Mesendoderm (in vitro differentiated cells): ENCODE measurements at places on chromosomes 3 and 15.

GRCh38 chr3:48896936-48897335 is 1.7 kb downstream of the SLC25A20 start:
- DNase-seq: no peak
- H3K4me3 ChIP-seq: no peak overlapping the region
- peaks cover 6% of the 10 kb centered on the region for H3K4me1 ChIP-seq
- H3K36me3 ChIP-seq: no peaks in the 10 kb centered on the region
- no peak overlapping the region for H3K27ac ChIP-seq

DNA sequence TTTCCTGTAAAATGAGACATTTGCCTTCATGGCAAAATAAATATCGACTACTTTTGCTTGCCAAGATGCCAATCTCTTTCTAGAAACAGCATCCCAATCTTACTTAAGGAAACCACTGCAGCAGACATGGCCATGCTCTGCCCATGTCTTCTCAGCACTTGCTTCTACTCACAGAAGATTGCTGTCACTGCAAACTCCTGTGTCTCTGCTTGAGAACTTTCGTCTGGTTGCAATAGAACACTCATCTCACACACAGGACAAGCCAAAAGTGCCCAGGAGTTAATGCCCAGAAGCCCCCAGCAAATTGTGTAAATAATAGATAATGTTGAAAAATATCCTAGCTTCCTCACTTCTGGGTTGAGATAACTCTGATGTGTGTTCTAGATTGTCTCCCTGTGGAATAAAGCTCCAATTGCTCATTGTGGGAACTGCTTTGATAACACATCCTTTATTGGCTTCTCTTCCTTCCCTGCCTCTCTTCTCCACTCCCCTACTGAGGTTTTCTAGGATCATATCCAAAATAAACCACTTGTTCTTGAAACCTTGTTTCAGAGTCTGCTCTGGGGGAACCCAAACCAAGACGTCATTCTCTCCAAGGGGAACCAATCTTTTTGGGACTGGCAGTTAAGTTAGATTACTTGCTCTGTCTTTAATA is 156.3 kb upstream of the STRIT1 start:
- H3K36me3 ChIP-seq: no peaks in the 10 kb centered on the region
- H3K4me1 ChIP-seq: no peaks in the 10 kb centered on the region
- no peak overlapping the region for H3K4me3 ChIP-seq
- no peak for DNase-seq

DNA sequence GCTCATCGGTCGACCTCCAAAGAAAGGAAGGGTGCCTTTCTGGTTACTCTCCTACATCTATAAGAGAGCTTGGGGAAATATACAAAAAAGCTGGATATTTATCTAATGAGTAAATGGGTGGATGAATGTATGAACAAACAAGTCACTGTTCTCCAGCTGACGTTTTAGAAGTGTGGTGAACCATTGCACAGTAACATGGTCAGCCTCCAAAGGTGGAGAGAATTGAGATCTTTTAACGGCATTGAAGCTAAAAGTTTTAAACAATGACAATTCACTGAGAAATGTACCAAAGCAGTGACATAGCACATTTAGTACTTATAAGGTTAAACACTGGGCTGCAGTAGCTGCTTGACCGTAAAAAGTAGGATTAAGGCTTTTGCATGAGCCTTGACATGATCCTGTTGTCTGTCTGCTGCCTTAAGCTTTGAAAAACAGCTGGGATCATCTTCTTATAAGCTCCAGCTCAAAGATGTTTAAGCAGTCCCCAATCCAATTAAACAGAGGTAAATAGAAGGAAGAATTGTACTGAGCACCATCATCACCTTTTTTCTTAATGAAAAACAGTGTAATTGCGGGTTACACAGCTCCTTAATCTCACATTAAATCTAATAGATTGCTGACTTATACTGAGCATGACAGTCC is 222.9 kb downstream of the WDR72 start:
- H3K27ac ChIP-seq: no peak overlapping the region
- no peak overlapping the region for H3K4me3 ChIP-seq
- no peak for DNase-seq
- H3K36me3 ChIP-seq: no peaks in the 10 kb centered on the region
- no peaks in the 10 kb centered on the region for H3K4me1 ChIP-seq
- H3K27me3 ChIP-seq: no peaks in the 10 kb centered on the region

DNA sequence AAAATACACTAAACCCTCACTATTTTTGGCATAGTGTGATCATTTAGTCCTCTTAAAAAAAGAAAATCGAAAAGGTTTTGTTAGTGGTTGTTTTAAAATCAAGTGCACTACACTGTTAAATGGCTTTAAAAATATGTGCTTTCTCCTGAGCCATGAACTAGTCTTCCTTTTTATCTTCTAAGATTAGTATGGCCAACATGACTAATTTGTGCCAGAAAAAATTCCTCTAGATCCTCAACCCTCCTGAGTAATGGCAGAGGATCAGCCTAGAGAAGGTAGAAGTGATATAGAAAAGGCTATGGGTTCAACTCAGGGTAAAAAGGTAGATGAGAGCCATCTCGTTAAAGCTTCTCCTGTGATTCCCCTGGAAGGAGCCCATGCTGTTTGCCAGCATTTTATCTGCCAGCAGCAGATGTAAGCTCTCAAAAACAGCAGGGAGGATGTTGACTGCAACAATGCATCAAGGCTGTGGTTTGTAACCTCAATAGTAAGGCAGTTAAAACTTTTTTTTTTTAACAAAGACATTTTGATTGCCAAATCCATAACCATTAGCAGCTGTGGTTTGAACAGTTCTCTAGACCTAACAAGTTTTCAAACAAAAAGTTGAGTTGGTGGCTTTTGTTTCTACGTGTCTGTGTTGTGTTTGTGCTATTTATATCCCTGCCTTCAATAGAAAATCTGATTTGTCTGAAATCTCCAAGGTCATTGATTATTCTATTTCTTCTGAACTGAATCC is 30.2 kb upstream of the ZNF609 start:
- DNase-seq: peak; percentile 94
- H3K4me1 ChIP-seq: peaks cover 5% of the 10 kb centered on the region
- no peaks in the 10 kb centered on the region for H3K27me3 ChIP-seq
- no peak overlapping the region for H3K27ac ChIP-seq
- no peak overlapping the region for H3K4me3 ChIP-seq
- no peaks in the 10 kb centered on the region for H3K36me3 ChIP-seq

- H3K4me1 ChIP-seq: no peaks in the 10 kb centered on the region
- no peak for DNase-seq
- no peaks in the 10 kb centered on the region for H3K27me3 ChIP-seq
- H3K27ac ChIP-seq: no peak overlapping the region
- H3K4me3 ChIP-seq: no peak overlapping the region
- no peaks in the 10 kb centered on the region for H3K36me3 ChIP-seq
Observed at GRCh38 chr3:46284981-46285683, 42.9 kb downstream of the CCR3 start.

- H3K27me3 ChIP-seq: no peaks in the 10 kb centered on the region
- DNase-seq: no peak
- H3K4me1 ChIP-seq: no peaks in the 10 kb centered on the region
- H3K36me3 ChIP-seq: no peaks in the 10 kb centered on the region
Observed at GRCh38 chr3:182058488-182058887, 346.8 kb downstream of the SOX2 start.

DNA sequence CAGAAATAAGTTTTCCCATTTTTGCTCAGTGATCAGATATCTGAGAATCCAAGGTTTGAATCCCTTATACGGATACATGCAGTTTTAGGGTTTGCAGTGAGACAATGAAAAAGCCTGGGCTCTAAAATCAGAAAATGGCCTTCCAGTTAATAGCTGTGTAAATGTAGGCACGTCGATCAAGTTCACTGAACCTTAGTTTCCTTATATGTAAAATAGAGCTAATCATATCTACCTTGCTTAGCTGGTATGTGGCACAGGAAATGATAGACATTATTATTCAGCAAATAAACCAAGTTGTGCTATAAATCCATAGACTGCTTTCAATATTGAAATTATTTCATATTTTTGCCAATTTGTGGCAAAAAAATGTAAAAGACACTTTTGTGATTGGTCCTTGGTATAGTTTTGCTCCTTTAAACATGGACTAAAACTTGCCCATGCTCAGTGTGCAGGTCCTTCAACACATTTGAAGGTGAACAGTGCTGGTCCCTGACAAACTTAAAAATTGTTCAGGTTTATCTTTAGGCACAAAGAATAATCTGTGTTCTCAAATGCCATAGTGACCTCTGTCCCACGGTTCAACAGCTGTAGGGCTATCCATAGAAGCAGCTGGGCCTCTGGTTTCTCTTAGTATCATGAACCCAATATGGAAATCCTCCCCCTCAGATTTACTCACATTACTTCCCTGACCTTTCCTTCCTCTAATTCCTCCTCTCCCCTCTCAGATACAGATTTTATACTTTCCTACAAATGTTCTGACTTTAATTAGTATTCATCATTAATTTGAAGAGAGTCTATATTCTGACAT is 51.0 kb downstream of the CCDC54 start:
- H3K36me3 ChIP-seq: no peaks in the 10 kb centered on the region
- no peaks in the 10 kb centered on the region for H3K27me3 ChIP-seq
- no peak overlapping the region for H3K4me3 ChIP-seq
- no peak for DNase-seq
- H3K27ac ChIP-seq: no peak overlapping the region
- no peaks in the 10 kb centered on the region for H3K4me1 ChIP-seq

- no peak overlapping the region for H3K4me3 ChIP-seq
- H3K36me3 ChIP-seq: no peaks in the 10 kb centered on the region
- DNase-seq: no peak
- no peaks in the 10 kb centered on the region for H3K4me1 ChIP-seq
Observed at GRCh38 chr15:70358871-70359647, 261.3 kb upstream of the TLE3 start.

- no peaks in the 10 kb centered on the region for H3K27me3 ChIP-seq
- H3K27ac ChIP-seq: no peak overlapping the region
- no peak for DNase-seq
- no peak overlapping the region for H3K4me3 ChIP-seq
- H3K4me1 ChIP-seq: no peaks in the 10 kb centered on the region
- H3K36me3 ChIP-seq: no peaks in the 10 kb centered on the region
Observed at GRCh38 chr3:146972726-146973125, 367.6 kb upstream of the PLSCR5 start.

DNA sequence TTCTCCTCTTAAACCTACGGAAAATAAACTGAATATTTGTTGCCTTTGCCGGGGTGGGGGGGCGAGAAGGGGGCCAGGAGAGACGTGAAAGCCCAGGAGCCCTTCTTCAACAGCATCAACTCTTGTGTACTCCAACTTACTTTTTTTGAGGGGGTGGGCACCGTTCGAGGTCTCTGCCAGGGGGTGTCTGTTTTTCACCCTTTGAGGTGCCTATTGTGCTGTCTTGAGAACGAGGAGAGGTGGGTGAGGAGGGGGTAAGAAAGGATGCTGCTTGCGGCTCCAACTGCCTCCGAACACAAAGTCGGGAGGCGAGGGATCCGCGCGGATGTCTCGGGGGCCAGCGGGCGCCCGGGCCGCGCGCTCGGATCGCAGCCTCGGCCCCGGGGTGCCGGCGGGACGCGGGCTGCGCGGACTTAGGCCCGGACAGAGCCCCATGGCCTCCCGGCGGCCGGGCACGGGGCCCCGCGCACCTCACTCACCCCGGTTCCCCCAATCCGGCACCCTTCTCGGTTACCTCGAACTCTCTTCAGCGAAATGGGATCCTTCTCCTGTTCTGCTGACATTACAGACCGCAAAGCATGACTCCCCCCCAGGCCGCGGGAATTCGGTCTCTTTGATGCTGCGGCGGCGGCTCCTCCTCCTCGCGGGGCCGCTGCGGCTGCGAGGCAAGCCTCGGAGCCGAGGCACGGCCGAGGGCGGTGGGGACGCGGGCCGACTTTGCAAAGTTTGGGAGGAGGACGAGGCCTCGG is 650 bp downstream of the PYGO1 start:
- DNase-seq: peak; percentile 74
- no peak overlapping the region for H3K27ac ChIP-seq
- H3K4me1 ChIP-seq: no peaks in the 10 kb centered on the region
- H3K4me3 ChIP-seq: peak overlapping the region; percentile 52

DNA sequence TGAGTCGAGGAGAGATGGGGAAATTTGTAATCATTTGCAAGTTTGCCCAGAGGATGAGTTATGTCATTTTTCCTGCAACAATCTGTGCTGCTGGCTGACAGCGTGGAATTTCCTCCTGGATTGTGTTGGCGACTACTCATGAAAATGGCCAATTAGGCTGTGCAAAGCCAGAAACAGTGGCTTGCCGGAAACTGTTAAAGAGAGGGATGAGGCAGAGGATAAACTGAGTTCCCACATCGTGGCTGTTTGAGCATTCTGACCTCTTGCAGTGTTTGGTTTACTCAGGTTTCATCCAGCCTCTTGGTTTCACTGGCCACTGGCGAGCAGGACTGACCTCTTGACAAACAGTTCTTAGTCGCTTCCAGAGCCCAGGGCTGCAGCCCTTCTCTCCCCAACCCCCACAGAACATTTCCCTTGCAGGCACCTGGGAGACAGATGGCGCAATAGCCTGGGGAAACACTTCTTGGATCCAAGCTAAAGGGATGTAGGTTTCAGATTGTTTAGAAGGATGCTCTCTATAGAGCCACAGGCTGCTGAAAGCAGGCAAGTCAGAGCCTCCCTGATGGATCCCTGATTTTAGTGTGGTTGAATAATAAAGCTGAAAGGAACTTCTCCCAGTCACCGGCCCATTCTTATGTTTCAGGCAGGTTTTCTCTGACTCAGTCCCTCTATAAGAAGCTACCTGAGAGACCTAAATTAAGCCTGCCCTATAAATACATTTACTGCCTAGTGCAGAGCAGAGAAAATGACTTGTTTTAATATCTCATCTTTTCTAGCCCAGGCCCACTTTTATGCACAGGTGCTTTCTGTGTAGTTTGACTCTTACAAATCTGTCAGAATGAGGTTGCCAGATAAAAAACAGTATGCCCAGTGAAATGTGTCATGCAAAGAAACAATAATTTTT is 92.8 kb upstream of the UBE2E1 start:
- H3K4me1 ChIP-seq: peaks cover 12% of the 10 kb centered on the region
- H3K27me3 ChIP-seq: no peaks in the 10 kb centered on the region
- no peak overlapping the region for H3K27ac ChIP-seq
- DNase-seq: peak; percentile 93
- no peak overlapping the region for H3K4me3 ChIP-seq
- no peaks in the 10 kb centered on the region for H3K36me3 ChIP-seq

DNA sequence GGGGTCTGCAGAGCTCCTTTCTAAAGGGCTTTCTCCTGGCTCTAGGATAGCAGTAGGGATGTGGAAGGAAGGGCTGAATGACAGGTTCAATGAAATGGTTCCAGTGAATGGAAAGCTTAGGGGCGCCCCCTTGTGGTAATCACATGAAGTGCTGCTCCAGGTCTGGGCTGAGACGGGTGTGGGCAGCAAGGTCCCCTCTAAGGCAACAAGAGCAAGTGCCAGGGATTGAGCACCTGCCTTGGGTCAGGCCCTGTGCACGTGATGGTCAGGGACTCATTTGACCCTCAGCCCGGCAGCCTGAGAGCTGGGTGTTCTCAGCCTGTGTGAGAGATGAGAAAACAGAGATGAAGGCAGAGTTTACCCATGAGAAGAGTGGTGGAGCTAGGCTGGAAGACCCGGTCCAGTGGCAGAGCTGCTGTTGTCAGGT is 12.1 kb upstream of the CX3CR1 start:
- no peak overlapping the region for H3K4me3 ChIP-seq
- no peaks in the 10 kb centered on the region for H3K4me1 ChIP-seq
- peak; percentile 79 for DNase-seq
- H3K27me3 ChIP-seq: no peaks in the 10 kb centered on the region

GRCh38 chr3:178270838-178271237 is 265.4 kb upstream of the KCNMB2 start:
- DNase-seq: no peak
- H3K4me3 ChIP-seq: no peak overlapping the region
- no peaks in the 10 kb centered on the region for H3K36me3 ChIP-seq
- no peak overlapping the region for H3K27ac ChIP-seq

GRCh38 chr15:40772014-40772413 is 2.2 kb downstream of the C15orf62 start:
- H3K4me3 ChIP-seq: no peak overlapping the region
- H3K27ac ChIP-seq: no peak overlapping the region
- DNase-seq: no peak
